NCI-H1417 (cell line): ENCODE measurements at places on chromosomes 1 and 21.

GRCh38 chr1:210757677-210758076, 376.3 kb downstream of the KCNH1 start:
- no peak for DNase-seq

DNA sequence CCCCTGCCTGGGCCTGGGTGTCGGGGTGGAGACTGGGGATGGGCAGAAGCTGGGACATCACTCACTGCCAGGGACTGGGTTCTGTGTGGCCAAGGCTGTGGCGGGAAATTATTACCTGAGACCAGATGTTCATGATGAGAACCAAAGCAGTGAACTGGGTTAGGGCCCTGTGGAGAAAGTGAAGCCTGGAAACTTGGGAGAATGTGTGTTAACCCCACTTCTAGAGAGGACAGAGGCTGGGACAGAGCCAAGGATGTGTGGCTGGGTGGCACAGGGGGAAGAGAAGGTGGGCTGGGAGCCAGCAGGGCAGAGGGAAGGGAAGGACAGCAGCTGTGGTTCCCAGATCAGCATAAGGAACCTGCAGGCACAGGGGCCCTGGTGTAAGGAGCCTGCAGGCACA, 31.3 kb downstream of the CNIH3 start:
- DNase-seq, result no peak

GRCh38 chr1:222798975-222799374, 15.9 kb upstream of the DISP1 start:
- DNase-seq, result no peak

- DNase-seq, result no peak
These were observed 317 bp downstream of the SPAG17 start for GRCh38 chr1:118184739-118185083.

DNA sequence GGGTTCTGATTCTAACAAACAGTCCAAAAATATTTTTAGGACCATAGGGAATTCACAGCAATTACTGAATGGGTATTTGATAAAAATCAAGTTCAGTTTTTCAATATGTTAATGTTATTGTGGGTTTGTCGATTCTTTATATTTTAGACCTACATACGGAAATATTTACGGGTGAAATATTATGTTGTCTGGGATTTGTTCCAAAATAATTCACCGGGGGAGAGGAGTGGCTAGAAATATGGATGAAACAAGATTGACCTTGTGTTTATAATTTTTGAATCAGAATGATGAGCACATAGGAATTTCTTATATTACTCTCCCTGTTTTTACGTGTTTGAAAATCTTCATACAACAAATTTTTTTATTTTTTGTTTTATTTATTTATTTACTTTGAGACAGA, 56.7 kb upstream of the USP1 start:
- DNase-seq, result no peak

DNA sequence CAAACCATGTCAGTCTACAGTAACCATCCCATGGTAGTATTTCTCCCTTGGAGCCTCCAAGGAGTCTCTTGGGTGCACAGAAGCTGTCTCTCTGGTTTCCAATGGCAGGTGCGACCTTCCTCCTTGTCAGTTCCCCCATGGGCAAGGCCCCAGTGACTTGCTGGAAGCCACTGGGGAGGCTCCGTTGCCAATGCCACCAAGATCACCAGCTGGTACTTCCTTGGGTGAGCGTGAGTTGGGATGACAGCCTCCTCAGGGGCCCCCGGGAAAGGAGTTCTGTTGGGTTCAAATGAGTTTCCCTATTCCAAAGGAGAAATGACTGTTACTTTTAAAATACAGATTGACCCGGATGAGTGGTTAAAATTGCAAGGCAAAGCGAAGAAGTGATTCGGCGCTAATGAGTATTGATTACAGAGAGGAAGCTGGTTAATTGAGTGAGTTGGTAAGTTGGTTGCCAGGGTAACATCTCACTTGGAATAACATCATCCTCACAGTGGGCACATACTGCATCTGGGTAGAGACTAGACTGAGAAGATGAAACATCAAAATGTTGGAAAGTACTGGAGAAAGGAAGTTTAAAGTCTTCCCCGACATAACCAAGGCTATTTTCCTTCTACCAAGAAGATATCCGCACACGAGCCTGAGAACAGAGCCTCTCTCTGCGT, 53.0 kb upstream of the LAPTM5 start:
- no peak for DNase-seq

- peak; percentile 74 for DNase-seq
These were observed 3.7 kb upstream of the ARHGEF19 start for GRCh38 chr1:16215882-16216753.

DNA sequence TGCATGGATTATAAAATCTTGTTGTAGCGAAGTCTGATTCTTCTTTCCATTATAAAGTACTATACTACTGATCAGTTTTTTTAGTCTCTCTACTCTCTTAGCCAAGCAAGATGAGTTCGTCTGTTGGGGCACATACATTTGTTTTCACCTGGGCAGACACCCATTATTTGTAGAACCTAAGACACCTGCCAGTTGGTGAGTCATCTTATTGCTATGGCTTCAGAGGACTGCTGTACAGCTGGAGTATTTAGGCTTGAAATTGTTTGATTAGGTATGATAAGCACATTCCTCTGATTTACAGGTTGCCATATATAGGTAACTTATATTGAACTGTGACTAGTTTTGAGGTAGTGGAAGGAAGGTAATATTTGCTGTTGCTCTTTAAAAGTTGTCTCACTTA, 17.2 kb downstream of the RBM15 start:
- DNase-seq, result no peak

DNA sequence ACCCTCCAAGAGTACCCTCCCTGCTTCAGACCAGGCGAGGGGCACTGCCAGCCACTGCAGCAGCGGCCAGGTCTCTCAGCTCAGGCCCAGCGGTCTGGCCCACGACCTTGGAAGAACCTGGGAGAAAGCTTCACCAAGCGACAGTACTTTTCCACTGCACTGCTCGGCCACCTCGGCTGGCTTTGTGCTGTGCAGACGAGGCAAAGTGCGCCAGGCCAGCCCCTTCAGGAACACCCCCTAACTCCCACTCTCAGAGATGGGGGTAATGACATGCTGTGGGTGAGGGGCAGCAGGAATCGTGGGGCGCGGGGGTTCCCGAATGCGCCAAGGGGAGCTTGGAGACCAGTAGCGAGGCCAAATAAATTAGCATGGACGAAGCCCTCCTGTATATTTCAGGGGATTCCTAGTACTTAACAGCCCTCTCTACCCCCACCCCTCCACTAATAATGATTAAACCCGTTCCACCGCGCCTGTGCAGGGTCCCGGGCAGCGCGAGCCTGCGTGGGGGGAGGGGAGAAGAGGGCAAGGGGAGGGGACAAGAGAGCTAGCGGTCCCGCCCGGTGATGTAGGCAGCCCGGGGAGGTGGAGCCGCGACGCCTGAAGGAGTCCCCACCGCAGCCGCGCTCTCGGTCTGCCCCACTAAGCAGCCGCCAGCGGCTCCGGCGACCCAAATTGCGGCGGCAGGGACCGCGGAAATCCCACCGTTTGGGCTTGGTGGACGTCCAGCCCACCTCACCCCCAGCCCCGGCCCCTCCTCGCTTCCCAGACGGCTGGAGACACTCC, at the start of gene FAM43B:
FAM43B (plus strand) TSS at position 629 of the 783 bp plus-strand sequence. CDS start 401 bp downstream, outside the sequence.
- peak; percentile 7 for DNase-seq

- DNase-seq, result no peak
These were observed 163.9 kb upstream of the LRRC7 start for GRCh38 chr1:69403756-69404320.

DNA sequence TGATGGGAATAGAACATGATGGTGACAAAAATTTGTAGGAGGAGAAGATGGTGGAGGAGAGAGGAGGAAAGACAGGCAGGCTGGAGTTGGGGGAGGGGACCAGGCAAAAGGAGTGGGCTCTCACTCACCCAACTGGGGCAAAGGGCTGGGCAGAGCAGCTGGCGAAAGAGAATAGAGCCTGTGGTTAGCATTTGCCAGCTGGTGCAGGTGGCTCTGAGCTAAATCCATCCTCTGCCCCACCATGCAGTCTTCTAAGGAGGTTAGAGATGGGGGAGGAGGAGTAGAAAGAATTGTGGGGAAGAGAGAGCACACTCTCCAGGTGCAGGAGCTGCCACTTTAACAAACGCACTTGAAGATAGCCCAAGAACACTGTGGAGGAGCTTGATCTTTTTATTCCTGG, 27.6 kb upstream of the SLAMF1 start:
- no peak for DNase-seq

DNA sequence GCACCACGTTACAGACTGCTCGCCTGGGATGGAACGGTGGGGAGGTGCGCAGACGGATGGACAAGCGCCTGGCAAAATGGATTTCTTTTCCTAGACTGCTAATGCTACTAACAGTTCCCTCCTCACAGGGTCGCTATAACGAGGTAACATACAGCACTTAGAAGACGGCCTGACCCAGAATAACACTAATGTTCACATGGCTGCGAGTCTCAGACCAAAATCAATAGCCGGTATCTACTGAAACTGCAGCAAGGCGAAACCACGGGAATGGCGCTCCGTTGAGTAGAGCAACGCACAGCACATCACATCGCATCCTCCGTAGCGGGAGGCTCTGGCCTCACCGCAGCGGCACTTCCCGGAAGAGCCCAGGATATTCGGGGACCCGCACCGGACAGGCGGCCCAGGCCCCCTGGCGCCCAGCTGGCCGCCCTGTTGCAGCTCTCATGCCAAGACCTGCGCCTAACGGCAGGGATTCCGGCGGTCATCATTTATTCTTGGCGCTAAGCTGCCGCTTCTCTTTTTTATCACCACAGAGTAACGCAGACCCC, 46.6 kb downstream of the VPS26C start:
- DNase-seq, result peak; percentile 82

GRCh38 chr1:95085376-95085775, 12.6 kb upstream of the ALG14 start:
- DNase-seq, result no peak

- DNase-seq, result peak; percentile 37
These were observed 721 bp downstream of the PBXIP1 start for GRCh38 chr1:154955039-154955717.

DNA sequence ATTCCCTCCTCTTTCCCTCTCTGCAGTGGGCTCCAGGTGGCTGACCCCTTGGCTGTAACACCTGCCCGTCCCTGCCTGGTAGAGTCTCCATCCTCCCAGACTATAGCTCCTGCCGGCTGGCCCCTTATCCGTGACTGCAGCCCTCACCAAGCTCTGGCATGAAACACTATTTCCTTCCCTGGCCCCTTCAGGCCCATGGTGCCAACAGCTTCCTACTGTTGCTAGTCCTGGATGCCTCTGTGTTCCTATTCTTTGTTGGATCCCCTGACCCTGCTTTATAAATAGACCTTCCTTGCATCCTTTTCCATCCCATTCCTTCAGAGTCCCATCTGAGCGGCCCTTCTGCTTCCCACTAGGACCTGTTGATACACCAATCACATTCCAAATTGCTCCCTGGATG, 195.0 kb downstream of the ZNF326 start:
- no peak for DNase-seq
